Fibroblast of the aortic adventitia (primary cell): ENCODE measurements at places on chromosomes 3 and 15.

- DNase-seq = no peak
These were observed 14.1 kb downstream of the CCDC12 start for GRCh38 chr3:46962427-46962826.

GRCh38 chr3:166191411-166191810 lies 354.2 kb upstream of the BCHE start:
- DNase-seq = no peak

DNA sequence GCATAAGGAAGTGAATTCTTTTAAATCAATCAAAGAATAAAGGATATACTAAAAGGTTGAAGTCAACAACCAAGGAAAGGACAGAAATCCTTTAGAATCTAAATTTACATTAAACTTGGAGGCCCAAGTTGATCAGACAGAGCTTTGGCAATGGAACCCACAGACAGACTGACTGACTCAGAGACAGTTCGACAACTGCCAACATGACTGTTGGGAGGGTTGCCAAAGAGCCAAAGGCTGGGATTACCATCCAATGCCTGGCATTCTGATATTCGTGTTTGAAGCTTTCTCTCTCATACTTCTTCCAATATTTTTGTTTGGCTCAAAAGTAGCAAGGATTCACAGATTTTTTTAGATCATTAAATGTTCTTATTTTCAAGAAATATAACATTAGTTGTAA lies 406.1 kb downstream of the PLCL2 start:
- DNase-seq = no peak

DNA sequence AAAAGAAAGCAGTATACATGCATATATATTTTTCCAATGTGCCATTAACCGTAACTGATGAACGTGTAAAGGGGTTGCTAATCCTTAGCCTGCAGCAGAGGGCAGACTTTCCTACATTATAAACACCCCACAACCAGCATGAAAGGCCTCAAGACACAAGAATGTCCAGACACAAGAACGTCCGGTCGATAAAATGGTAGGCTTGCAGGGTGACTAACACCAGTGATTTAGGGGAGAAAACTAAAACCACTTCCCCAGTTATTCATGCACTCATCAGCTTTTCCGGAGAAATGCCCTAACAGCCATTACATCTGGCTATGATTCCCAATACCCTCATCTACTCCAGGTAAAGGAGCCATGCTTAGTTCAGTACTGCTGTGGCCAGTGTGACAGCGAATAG lies 57.4 kb downstream of the LRTM1 start:
- peak; percentile 95 for DNase-seq

DNA sequence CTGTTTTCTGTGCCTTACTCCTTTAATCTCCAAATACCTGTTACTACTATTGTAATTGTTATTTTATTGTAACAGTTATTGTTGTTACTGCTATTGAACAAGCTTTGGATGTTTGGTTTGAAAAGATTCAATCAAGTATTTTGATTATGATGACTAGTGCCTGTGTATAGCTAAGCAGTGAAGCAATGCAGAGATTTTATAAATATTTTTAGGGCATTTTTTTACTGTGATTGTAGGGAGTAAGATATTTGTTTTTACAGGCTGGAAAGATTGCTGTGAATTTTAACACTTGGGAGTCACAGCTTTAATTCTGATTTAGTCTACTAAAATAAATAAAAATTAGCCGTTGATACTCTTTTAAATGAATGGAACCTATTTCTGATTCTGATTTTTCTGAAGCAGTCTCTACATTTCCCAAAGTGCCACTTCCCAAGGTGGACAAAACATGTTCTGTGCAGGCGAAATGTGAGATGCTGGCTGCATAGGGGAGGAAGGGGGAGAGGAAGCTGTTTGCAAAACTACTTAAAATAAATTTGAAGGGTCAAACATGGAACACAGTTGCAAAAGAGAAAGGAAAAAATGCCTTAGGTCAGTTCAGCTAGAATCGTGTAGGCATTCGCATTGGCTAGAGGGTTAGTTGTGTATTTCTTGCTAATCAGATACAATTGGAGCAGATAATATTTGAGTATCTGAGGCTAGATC lies 25.7 kb downstream of the EEFSEC start:
- peak; percentile 61 for DNase-seq

- no peak for DNase-seq
These were observed 390.7 kb downstream of the EFHB start for GRCh38 chr3:19543212-19543841.

DNA sequence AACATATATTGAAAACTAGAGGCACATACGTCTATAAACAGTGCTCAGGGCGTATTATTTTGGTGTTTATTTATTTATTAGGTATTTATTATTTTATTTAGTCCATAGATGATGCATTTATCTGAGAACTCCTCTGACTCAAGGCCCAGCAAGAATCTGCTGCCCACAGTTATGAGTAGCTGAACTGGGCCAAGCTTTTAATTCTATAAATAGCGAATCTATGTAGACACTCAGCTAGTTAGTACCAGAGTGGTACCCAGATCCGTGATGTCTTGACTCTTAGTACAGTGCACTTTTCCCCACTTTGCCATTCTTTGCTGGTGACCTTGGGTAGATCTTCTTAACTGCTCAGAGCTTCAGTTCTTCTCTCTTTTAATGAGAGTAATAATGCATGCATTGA lies 370.4 kb upstream of the TPRG1 start:
- no peak for DNase-seq

DNA sequence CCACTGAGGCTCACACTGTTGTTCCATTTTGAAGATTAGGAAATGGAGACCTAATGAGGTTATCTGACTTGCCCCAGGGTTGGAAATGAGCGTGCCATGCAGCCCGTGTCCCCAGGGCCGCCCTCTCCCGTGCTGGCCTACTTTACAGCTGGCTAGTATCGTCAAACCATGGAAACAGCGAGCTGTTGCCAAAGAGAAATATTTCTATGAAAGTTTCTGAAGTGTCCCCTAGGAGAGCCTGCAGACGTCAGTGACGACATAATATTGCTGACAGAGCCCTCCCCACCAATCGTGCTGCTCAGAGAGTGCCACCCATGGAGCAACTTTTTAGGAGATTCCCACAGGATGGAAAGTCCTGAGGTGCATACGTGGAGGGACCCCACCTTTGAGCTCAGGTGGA lies 11.2 kb upstream of the FAM174B start:
- DNase-seq = peak; percentile 20

DNA sequence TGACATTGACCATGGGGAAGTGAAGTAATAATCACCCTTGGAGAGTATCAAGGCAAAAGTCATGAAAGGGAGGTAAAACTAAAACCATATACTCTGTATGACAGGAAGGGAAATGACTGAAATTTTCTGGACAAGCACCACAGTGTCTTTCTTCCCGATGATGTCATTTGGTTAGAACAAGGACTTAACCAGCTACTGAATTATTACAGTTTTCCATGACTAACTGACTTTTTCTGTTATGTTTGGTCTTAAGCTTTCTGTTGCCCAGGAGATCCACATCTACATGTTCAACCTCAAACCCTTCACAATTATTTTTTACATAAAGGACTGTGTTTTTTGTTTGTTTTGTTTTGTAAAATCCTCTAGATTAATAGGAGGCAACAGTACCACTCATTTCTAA lies 191.9 kb upstream of the IL12A start:
- peak; percentile 68 for DNase-seq
